ENCODE measurements at places on chromosomes 11 and 22. TPM values are rescaled to one million over a fixed set of nuclear protein-coding genes. Genes with fewer than 3 reads are reported as not detected.
A peak's percentile ranks its signal among the peaks of the same experiment; 100 is the strongest.

GRCh38 chr11:87463486-87464102 lies 425.9 kb downstream of the TMEM135 start:
- no peaks in the 10 kb centered on the region for H3K4me1 ChIP-seq
- DNase-seq: no peak
- no peak overlapping the region for H3K4me3 ChIP-seq
- no peaks in the 10 kb centered on the region for H3K27me3 ChIP-seq

Gene SLC16A8
- not detected for total RNA-seq

GRCh38 chr11:132311703-132312102 lies 941.3 kb downstream of the NTM start:
- H3K27me3 ChIP-seq: no peaks in the 10 kb centered on the region
- no peak for DNase-seq
- H3K27ac ChIP-seq: no peak overlapping the region

DNA sequence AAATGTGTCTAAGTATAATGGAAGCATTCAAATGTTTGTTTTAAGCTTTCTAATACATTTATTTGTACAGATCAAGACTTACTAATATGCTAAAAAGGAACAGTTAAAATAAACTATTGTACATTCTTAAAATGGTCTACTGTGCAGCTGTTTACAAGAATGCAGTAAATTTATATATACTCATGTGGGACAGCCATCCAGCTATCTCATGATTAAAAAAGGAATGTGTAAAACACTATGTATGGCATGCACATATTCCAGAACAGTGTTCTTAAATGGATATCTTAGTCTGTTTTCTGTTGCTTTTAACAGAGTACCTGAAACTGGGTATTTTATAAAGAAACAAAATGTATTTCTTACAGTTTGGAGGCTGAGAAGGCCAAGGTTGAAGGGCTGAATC lies 30.2 kb upstream of the CSTF3 start:
- H3K4me3 ChIP-seq: no peak overlapping the region
- H3K27ac ChIP-seq: no peak overlapping the region
- H3K4me1 ChIP-seq: no peaks in the 10 kb centered on the region
- H3K27me3 ChIP-seq: no peaks in the 10 kb centered on the region
- no peak for DNase-seq
- H3K36me3 ChIP-seq: no peaks in the 10 kb centered on the region

- peaks cover 80% of the 10 kb centered on the region for H3K36me3 ChIP-seq
- peak overlapping the region; percentile 77 for H3K27ac ChIP-seq
- H3K4me1 ChIP-seq: peaks cover 14% of the 10 kb centered on the region
- DNase-seq: peak; percentile 15
Measured at GRCh38 chr11:117187007-117187406, 8.5 kb downstream of the SIDT2 start.

Gene PKNOX2
- 8.1 TPM for total RNA-seq

Gene ACCSL
- total RNA-seq: not detected

GRCh38 chr11:76155500-76156227 lies 50.6 kb downstream of the WNT11 start:
- no peak overlapping the region for H3K27ac ChIP-seq
- peaks cover 7% of the 10 kb centered on the region for H3K4me1 ChIP-seq
- no peak overlapping the region for H3K4me3 ChIP-seq
- no peaks in the 10 kb centered on the region for H3K27me3 ChIP-seq

Gene SMC1B
- total RNA-seq: not detected

Gene GAB4
- total RNA-seq: not detected

DNA sequence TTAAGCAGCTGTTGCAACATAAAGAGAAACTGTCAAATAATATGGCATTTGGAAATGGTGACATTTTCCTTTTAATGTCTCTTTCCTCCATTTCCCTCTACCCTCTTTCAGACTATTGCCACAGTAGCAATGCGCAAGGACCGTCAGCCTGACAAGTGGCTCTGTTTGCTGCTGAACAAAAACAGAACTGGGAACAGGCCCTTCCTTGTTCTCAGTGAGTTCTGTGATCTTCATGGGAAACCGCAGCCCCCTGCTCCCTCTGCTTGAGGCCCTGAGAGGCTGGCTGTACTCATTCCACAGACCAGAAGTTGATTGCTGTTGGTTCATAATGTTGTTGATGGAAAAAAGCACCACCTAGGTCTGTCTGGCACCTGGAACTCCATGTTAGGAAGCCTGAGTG lies 559.7 kb downstream of the OPCML start:
- no peak for DNase-seq
- no peaks in the 10 kb centered on the region for H3K36me3 ChIP-seq
- no peak overlapping the region for H3K27ac ChIP-seq
- H3K4me3 ChIP-seq: no peak overlapping the region
- H3K27me3 ChIP-seq: no peaks in the 10 kb centered on the region

Gene WNT7B
- total RNA-seq: 15.6 TPM

Gene SCUBE2
- 7.8 TPM for total RNA-seq

DNA sequence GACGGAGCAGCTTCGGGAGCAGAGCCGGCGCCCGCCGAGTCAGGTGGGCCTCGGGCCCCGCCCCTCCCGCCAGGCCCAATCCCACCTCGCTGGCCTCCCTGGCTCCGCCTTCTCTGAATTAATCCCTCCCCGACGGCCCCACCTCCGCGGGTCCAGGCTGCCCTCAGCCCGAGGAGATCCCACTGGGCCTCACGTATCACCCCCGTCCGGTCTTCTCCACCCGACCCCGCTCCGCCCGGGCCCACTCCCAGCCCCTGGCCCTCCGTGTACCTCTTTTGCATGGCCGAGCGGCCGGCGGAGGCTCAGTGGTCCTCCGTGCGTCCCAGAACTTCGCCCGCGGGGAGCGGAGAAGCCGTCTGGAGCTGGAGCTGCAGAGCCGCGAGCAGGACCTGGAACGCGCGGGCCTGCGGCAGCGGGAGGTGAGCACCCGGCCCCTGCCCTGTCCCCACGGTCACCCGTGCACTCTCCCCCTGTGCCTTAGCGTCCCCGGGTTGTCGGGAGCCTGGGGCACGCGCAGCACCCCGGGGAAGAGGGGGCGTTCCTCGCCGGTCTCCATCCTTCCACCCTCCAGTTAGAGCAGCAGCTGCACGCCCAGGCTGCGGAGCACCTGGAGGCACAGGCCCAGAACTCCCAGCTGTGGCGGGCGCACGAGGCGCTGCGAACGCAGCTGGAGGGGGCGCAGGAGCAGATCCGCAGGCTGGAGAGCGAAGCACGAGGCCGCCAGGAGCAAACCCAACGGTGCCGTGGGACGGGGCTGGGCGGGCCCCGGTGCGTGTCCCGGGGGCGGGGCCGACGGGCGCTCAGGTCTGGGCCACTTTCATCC lies 2.2 kb upstream of the CD151 start:
- H3K36me3 ChIP-seq: no peaks in the 10 kb centered on the region
- H3K4me1 ChIP-seq: peaks cover 86% of the 10 kb centered on the region
- H3K4me3 ChIP-seq: peak overlapping the region; percentile 45
- peak; percentile 94 for DNase-seq

Gene NLRP14
- total RNA-seq: 0.11 TPM

Gene MUC6
- 0.51 TPM for total RNA-seq

DNA sequence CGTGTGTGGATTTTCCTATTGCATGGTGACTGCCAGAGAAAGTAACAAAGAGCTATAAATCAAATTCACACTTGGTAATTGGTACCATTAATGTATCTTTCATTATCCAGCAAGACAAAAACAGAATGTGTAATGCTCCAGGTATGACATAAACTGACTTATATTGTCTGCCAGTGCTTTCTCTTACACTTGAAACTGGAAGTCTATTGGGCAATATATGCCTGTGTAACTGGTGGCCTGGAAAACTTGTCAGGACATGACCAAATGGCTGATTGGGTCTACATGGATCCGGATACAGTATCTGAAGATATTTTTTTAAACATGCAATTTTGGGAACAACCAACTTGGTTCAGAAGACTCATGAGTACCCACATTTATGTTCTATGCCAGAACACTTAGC lies 174.6 kb upstream of the ARHGAP42 start:
- H3K36me3 ChIP-seq: no peaks in the 10 kb centered on the region
- no peak overlapping the region for H3K27ac ChIP-seq
- no peaks in the 10 kb centered on the region for H3K4me1 ChIP-seq

GRCh38 chr11:126523441-126524205 lies 168.1 kb downstream of the ST3GAL4 start:
- no peak overlapping the region for H3K4me3 ChIP-seq
- no peak for DNase-seq
- H3K4me1 ChIP-seq: no peaks in the 10 kb centered on the region
- no peaks in the 10 kb centered on the region for H3K27me3 ChIP-seq
- no peaks in the 10 kb centered on the region for H3K36me3 ChIP-seq

Gene MPPED2
- total RNA-seq: 0.30 TPM

- DNase-seq: peak; percentile 68
- H3K27me3 ChIP-seq: no peaks in the 10 kb centered on the region
- no peaks in the 10 kb centered on the region for H3K4me1 ChIP-seq
- H3K27ac ChIP-seq: no peak overlapping the region
- H3K36me3 ChIP-seq: no peaks in the 10 kb centered on the region
Measured at GRCh38 chr22:19786959-19787848, 26.6 kb downstream of the TBX1 start.

Gene OR52E4
- not detected for total RNA-seq

- H3K4me1 ChIP-seq: peaks cover 9% of the 10 kb centered on the region
- no peaks in the 10 kb centered on the region for H3K27me3 ChIP-seq
- H3K27ac ChIP-seq: no peak overlapping the region
- H3K36me3 ChIP-seq: no peaks in the 10 kb centered on the region
- no peak overlapping the region for H3K4me3 ChIP-seq
- DNase-seq: no peak
Measured at GRCh38 chr11:44857490-44858090, 93.1 kb downstream of the TP53I11 start.

GRCh38 chr11:79030448-79030847 lies 410.4 kb downstream of the TENM4 start:
- H3K27ac ChIP-seq: no peak overlapping the region
- H3K4me3 ChIP-seq: no peak overlapping the region
- no peak for DNase-seq
- no peaks in the 10 kb centered on the region for H3K36me3 ChIP-seq

GRCh38 chr11:128621601-128622501 lies 34.5 kb upstream of the ETS1 start:
- no peaks in the 10 kb centered on the region for H3K27me3 ChIP-seq
- no peak for DNase-seq
- H3K4me3 ChIP-seq: no peak overlapping the region
- H3K36me3 ChIP-seq: no peaks in the 10 kb centered on the region
- H3K4me1 ChIP-seq: peaks cover 1% of the 10 kb centered on the region
- no peak overlapping the region for H3K27ac ChIP-seq

- H3K36me3 ChIP-seq: no peaks in the 10 kb centered on the region
- H3K4me3 ChIP-seq: no peak overlapping the region
- no peaks in the 10 kb centered on the region for H3K27me3 ChIP-seq
Measured at GRCh38 chr22:37165940-37166674, 16.4 kb upstream of the IL2RB start.

Gene OR6T1
- not detected for total RNA-seq

DNA sequence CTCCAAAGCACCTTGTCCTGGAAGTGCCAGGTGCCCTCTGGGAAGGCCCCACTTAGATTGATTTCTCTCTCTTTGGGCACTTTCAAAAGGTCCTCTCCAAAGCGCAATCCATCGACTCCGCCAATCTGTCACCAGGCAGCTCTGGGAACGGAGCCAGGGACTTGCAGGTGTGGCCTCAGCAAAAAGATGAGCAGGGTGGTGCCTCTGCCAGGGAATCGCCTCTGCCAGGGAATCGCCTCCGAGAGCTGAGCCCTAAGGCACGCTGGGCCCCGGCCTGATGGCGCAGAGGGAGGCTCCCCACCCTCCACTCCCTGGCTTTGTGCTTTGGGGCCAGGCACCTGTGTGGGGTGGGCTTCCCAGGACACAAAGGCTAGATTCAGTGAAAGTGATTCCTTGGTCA lies 1391.3 kb downstream of the TBC1D22A start:
- H3K4me3 ChIP-seq: no peak overlapping the region
- H3K36me3 ChIP-seq: no peaks in the 10 kb centered on the region
- H3K27ac ChIP-seq: no peak overlapping the region

DNA sequence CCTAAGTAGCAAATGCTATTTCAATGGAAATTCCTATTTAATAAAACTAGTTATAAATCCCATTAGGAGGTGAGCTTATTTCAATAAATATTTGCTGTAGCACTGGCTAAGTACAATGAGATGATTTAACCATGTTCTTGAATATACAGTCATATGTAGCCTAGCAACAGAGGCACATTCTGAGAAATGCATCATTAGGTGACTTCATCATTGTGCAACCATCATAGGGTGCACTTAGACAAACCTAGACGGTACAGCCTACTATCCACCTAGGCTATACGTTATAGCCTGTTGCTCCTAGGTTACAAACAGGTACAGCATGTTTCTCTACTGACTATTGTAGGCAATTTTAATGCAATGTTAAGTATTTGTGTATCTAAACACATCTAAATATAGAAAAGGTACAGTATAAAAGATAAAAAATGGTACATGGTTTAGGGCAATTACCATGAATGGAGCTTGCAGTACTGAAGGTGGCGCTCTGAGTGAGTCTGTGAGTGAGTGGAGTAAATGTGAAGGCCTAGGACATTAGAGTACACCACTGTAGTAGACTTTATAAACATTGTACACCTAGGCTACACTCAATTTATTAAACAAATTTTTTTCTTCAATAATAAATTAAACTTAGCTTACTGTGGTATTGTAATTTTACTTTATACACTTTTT lies 350.1 kb downstream of the CASP12 start:
- no peak for DNase-seq
- H3K27ac ChIP-seq: no peak overlapping the region
- no peaks in the 10 kb centered on the region for H3K27me3 ChIP-seq
- H3K36me3 ChIP-seq: no peaks in the 10 kb centered on the region

Gene A4GALT
- 7.7 TPM for total RNA-seq

DNA sequence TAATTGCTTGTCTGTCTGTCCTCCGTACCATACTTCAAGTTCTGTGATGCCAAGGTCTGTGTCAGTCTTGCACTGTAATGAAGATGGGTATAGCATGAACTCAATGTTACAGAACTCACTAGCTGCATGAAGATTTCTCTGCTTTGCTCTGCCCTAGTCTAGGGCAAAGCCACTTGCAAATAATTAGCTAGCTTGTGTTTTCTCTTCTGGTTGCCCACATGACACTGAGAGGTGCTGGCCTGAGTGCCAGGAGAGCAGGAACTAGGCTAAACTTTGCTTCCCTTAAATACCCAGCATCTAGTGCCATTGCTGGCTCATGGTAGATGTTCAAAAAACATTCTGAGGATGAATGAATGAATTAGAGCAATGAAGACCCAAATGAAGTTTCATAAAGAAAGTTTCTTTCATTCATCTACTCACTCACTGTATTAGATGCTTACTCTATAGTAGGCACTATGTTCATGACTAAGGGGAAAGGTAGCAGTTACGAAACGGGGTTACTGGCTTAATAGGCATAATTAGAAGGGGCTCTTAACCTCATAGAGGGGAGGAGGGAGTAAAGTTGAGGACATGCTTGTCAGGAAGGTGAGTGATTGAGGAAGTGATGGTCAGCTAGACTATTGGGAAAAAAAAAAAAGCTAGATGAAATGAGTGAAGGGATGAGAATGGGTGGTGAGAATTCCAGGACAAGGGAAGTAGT lies 4.4 kb upstream of the ENDOD1 start:
- H3K27me3 ChIP-seq: no peaks in the 10 kb centered on the region
- no peaks in the 10 kb centered on the region for H3K36me3 ChIP-seq
- no peak overlapping the region for H3K27ac ChIP-seq
- DNase-seq: no peak
- peaks cover 9% of the 10 kb centered on the region for H3K4me1 ChIP-seq
- no peak overlapping the region for H3K4me3 ChIP-seq
